CD4-positive, alpha-beta T cell treated with Interferon gamma for 1 hour (primary cell): ENCODE measurements at places on chromosomes 1 and 21.

GRCh38 chr21:44626673-44627143, at the start of gene KRTAP10-9:
Gene KRTAP10-9, plus strand, starts transcription at chr21:44627093. Its CDS starts 79 bp downstream, at chr21:44627172.
- no peak for DNase-seq

GRCh38 chr1:46474570-46474969, 15.1 kb upstream of the DMBX1 start:
- no peak for DNase-seq

DNA sequence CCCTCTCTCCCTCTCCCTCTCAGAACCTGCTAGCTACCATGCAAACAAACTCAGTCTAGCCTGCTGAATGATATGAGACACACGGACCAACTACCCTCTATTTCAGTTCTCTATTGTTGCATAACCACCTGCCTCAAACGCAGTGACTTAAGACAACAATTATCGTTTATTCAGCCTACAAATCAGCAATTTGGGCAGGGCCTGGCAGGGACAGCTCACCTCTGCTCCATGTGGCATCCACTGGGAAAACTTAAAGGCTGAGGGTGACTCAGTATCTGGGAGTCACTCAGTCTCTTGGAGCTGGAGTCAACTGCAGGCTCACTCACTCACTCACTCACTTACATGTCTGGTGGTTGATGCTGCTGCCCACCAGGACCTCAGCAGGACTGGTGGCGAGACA, 121.3 kb downstream of the SEC16B start:
- no peak for DNase-seq

- no peak for DNase-seq
Measured at GRCh38 chr1:170587253-170587593, 55.3 kb downstream of the GORAB start.

DNA sequence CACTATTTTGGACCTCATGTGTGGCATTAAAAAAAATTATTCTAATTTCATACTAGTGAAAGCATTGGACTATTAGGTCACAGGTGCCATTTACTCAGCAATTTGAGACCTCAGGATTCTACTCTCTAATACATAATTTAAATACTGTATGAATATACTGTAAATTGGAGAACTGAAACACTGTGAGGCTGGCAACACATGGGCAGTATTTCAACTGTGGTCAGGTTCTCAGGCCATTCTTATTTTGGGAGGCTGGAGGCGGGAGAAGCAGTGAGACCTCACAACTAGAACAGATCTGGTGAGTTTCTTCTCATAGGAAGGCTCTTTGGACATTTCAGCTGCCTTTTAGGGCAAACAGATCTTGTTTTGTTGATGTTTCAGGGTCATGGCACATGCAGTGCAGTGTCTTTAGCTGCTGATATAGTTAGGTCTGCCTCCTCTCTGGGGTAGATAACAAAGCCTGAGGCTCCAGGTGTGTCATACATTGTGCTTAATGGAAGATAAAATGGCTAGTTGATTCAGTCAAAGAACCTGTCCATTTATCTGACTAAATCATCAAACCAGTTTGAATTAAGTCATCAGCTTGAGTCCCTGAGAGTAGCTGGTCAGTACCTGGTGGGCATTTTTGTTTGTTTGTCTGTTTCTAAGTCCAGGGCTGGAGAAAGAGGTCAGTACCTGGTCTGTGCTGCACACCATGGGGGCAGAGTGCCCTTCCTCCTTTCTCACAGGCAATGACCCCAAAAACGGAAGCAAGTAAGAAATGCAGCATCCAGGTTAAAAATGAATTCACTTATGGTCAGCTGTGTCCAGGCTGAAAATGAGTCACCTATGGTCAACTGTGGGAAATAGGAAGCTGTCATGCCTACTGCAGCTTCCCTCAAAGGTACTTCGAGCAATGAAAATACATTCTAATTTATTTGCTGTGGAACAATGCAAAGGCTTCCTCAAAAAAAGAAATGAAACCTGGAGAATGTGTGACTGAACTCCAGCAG, 216.2 kb downstream of the SDCCAG8 start:
- no peak for DNase-seq

GRCh38 chr21:32544697-32545096, 40.6 kb downstream of the TCP10L start:
- DNase-seq = no peak

- no peak for DNase-seq
Measured at GRCh38 chr1:205794011-205794730, 18.8 kb downstream of the SLC41A1 start.
